ENCODE measurements at places on chromosomes 12 and 14.

DNA sequence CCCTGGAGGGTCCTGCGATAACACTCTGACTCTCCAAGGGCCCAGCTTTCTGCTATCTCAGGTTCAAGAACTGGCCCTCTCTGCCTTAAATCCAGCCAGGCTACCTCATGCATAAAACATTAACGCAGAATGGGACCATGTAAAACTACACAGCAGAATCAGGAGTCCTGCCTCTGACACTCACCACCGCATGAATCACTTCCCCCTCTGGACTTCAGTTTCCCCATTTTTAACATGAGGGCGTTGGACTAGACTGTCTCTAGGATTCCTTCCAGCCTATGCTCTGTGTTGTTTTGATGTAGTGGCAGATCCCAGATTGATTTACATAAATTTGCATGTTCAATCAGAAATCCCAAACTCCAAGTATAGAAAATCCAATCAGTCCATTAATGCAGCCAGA is 3.3 kb downstream of the NCKAP5L start:
- DNase-seq: no peak

- DNase-seq: no peak
Observed at GRCh38 chr14:103398427-103399195, 13.4 kb downstream of the MARK3 start.

DNA sequence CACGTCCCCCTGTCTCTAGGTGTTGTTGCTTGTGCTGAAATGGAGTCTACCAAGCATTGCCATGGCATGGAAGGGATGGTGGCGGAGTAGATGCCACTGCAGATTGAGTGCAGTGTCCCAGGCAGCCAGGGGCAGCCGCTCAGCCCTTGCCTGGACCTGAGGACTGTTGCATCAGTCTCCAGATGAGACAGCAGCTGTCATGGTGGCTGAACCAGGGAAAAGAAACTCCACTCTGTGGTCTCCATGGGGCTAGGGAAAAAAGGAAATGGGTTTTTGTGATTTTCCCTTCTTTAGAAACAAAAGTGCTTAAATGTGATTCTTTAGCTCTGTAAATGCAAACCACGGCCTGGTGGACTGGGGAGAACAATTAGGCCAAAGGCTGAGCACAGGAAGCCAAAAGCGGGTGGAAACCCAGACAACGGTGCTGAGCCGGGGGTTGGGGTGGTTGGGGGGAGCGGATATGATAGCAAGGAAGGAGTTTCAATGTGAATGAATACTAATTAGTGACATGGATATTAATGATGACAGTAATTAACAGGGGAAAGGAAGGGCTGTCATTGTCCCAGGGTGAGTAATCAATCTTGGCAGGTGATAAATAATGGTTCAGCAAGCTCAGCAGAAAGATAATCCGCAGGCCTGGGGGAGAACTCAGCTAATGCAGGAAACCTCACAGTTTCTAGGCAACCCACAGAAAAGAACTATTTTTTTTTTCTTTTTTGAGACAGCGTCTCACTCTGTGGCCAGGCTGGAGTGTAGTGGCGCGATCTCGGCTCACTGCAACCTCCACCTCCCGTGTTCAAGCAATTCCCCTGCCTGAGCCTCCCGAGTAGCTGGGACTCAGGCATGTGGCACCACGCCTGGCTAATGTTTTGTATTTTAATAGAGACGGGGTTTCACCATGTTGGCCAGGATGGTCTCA is 442.6 kb downstream of the DPF3 start:
- no peak for DNase-seq

DNA sequence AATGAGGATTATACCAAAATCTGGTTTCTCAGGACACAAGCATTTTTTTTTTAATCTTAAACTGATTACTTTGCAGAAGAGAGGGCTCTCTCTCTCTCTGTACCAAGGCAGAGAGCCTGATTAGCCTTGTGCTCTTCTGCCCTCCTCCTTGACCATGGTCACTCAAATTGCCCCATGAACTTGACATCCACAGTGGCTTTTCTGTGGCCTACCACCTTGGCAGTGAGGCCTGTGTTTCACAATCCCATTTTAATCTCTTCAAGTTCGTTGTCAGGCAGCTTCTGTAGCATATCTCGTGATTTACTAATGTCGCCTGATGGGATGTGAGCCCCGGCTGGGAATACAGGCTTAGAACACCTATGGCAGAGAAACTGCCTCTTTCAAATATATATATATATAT is 30.7 kb upstream of the PWP1 start:
- no peak for DNase-seq

DNA sequence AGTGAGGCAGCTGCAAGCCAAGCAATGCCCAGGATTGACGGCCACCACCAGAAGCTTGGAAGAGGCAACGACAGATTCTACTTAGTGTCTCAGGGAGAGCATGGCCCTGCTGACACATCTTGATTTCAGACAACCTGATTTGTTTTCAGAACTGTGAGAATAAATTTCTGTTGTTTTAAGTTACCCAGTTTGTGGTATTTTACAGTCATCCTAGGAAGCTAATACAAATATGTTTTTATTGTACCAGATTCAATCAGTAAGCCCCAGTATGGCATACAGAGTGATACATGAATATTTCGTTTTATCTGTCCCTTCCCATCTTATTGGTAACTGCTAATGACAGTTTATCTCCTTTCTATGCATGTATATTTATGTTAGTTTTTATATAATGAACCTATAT is 62.3 kb downstream of the SAMD4A start:
- no peak for DNase-seq

Measured in GM18507 (cell line).